Activated T-cell treated with anti-CD3 and anti-CD28 coated beads for 4 hours (primary cell): ENCODE measurements at places on chromosomes 1 and 21.

- DNase-seq: no peak
Measured at GRCh38 chr1:88935522-88936222, 44.3 kb upstream of the GTF2B start.

DNA sequence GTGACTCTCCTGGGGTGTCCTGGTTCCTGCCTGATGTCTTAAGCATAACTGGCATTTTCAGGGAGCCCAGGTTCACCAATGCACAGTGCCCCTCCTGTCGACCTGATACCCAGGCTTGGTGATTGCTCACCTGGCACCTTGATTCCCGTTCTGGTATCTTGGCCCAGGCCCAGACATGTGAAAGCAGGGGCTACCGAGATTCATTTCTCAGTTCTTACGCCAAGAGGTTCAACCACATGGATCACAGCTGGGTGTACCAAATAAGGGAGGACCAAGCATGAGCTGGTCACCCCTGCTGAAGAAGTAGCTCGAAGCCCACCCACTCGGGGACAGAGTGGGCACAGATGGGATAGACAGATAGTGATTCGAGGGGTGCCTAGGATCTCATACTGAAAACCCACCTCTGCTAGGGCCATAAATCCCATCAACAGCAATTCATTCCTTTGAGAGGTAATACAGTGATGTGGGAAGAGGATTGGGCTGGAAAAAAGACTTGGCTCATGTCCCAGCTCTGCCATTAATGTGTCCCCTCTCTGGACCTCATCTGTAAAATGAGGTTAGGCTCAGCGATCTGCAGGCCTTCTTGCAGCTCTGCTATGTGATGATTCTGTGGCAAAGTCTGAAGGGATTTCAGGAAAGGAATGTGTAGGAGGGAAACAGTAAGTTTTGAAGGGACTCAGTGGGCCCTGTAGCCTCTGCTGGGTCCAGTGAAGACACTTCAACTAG is 2.7 kb downstream of the EPHX1 start:
- DNase-seq: no peak

DNA sequence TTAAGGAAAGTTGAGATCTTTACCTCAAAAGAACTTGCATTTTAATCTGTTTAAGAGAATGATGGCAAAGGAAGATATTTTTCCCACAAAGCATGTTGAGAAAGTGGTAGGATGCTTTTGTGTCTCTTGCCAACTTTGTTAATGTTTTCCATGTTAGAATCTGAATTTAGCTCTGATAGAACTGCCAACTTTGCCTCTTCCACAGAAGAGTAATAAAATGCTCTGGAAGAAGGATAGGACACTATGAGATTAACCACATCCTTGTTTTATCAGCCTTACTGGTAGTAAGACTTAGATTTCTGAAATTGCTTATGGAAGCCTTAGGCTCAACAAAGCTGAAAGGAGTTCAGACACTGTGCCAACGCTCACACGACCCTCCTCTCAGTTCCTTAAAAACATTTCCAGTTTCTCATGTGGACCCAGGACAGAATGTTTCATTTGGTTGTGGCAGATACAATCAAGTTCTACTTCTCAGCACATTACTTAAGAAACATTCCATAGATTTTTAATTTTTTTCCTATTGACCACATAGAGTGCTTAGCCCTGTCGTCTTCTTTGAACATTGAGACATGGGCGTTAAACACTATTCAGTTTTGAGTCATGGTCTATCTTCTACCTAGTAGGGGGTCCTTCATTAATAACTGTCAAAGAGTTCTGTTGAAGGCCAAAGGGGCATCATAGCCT is 59.0 kb downstream of the MTR start:
- DNase-seq: no peak

GRCh38 chr21:42337830-42338728 is 12.7 kb downstream of the TFF2 start:
- DNase-seq: peak; percentile 84

GRCh38 chr21:25809013-25809412 is 74.2 kb downstream of the GABPA start:
- no peak for DNase-seq

DNA sequence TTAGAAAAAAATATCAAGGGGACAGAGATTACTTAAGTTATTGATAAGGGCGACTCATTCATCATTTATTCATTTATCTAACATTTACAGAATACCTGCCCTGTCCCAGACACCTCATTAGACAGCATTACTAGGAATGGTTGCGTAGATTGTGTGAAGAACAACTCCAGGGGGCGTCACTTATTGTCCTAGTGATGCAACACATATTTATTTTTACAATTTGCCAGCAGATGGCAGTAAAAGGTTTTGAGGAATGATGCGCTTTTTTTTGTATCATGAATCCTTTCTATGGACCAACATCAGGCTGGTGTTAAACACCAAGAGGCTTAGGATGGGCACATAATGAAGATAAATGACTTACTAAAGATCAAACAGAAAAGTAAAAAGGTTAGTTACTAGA is 5.5 kb downstream of the NCAM2 start:
- no peak for DNase-seq

- DNase-seq: no peak
Measured at GRCh38 chr1:93609536-93609935, 72.1 kb downstream of the BCAR3 start.

- DNase-seq: no peak
Measured at GRCh38 chr1:197675583-197676208, 99.6 kb downstream of the DENND1B start.

DNA sequence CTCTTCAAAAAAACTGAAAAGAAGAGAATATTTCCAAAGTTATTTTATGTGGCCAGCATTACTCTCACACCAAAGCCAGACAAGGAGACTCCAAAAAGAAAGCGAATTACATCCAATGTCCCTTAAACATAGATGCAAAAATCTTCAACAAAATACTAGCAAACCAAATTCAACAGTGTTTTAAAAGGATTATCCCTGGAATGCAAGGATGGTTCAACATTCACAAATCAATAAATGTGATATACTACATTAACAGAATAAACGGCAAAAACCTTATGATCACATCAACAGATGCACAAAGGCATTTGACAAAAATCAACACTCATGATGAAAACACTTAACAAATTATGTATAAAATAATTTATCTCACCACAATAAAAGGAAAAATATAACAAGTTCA is 207.8 kb downstream of the DENND1B start:
- no peak for DNase-seq

DNA sequence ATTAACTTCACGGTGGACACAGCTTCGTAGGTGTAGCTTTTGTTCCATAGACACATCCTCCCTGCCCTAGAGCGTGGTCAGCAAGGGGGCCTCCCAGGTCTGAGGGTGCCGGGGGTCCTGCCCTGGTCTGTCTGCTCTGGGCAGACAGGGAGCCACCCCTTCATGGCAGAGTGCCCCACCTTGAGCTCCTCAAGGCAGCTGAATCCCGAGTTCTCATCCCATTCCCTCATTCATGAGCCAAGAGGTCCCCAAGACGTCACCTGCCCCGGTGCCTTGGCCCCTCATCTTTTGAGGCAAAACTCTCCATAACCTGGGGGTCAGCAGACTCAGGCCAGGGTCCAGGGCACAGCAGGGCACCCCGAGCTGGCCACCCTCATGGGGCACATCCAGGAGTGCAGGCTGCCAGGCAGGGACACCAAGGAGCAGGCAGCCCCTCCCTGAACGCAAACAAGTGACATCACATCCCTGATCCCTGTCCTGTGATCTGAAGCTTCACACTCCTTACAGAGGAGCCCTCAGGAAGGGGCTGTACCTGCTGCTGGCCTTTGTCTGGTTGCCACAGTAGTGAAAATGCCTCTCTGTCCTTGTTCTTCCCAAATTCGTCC is 23.3 kb downstream of the UBASH3A start:
- no peak for DNase-seq
